ENCODE measurements at places on chromosomes 1 and 21. TPM values are rescaled to one million over a fixed set of nuclear protein-coding genes. Genes with fewer than 3 reads are reported as not detected.

DNA sequence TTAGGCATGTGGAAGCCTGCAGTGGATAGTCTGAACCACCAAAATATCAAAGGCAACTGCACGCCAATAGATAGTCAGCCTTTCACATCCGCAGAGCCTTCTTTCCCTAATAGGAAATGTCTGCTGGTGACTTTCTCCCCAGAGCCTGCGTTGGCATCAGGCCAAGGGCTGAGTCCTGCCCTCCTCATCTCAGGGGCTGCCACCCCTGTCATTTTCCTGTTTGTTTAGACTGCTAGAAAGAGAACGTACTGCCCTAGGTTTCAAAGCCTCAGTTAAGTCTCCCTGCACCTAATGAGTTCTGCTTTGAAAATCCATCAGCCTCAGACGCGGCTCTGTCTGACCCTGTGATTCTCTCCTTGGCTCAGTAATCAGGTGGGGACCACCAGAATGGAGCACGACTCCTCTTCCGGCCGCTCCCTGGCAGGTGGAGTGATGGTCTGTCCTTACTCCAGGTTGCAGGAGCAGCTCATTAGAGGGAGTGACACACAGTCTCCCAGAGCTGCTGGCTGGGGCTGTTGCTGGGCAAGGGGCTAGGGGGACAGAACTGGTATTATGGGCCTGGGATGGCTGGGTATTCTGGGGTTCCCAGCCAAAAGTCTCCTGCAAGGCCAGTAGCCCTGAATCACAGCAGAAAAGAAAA is 27.3 kb downstream of the STUM start:
- no peak for DNase-seq

GRCh38 chr1:162667381-162668080 is 35.3 kb downstream of the DDR2 start:
- DNase-seq = no peak

GRCh38 chr1:219782311-219782710 is 146.0 kb downstream of the SLC30A10 start:
- no peak for DNase-seq

GRCh38 chr1:106458866-106459265 is 597.6 kb upstream of the PRMT6 start:
- DNase-seq = no peak

DNA sequence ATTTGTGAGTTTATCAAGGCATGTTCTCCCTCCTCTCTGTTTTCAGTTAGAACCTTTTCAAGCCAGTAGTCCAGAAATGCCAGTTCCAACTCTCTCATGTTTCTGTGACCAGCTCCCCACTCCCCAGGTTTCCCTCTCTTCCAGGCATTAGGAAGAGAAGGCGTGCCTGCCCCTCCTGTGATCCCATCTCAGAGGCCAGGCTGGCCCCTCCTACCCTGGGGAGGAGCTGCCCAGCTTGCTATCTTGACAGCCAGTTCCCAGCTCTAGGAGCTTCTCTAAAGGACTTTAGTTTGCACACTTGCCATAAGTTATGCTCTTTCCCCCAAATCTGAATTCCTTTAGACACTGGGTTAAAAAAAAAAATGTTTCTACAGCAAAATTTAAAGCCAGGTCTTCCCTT is 8.9 kb downstream of the HYI start:
- peak; percentile 49 for DNase-seq

KCNE1 gene
- total RNA-seq = 3.2 TPM

CELA3A gene
- total RNA-seq = 0.22 TPM

DNA sequence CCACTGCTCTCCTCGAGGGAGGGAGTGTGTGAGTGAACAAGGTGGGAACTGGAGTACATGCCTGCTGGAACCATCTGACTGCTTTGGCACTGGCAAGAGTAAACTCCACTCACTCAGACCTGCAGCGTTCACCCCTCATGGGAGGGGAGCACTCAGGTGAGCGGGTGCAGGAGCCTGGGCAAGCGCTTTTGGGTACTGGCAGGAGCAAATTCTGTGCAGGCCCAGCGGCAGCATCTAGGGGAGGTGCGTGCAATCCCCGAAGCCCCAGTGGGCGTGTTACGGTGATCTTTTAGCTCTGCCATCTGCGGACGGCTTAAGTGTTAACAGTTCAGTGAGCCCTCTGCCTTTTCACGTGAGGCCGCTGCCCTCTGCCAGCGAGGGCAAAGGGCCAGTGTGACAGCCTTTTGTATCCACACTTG is 127.4 kb downstream of the PATJ start:
- DNase-seq = no peak

SLC50A1 gene
- total RNA-seq = 26.1 TPM

DNA sequence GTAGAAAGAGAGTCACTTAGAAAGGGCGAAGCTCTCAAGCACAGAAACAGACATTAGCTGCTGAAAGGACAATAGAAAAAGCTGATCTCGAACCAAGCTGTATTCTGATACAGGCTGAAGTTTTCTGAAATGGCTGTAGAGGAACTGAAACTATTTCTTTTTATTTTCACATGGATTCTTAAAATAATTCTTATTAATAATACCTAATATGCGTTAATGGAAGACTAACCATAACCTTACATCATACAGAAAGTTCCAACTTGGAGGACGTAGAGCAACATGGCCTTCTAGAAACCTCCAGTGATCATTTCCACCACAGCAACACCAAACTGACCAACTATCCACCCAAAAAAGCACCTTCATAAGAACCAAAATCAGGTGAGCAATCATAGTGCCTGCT is 52.8 kb upstream of the ACADM start:
- DNase-seq = no peak

DNA sequence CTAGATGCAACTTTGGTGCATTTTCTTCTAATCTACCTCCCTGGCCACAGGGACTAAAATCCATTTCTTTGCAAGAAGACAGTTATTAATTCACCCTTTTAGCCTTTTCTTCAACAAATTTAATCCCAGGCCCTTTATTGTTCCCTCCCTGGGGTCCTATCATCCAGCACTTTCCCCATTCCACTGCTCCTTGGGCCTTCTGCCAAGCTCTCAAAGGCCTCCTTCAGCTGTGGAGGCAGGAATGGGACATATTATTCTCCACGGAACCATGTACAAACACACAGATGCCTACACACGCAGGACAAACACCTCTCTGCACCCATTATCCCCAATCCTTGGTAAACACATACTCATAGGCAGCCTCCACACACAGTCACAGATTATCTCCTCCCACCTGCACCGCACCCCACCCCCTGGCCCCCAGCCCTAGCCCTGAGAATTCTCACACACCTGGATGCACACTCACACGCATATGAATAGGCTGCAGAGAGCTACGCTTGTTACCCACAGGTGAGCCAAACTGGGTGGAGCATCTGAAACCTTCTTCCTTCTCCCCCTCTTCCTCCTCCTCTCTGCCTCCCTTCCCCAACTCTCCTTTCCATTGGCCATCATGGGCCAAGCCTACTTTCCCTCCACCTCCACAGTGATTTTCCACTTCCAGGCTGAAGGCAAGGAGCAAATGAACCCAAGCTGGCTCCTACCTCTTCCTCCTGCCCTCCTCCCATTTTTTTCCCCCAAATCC is 11.7 kb downstream of the TAGLN2 start:
- no peak for DNase-seq

- DNase-seq = no peak
Observed at GRCh38 chr21:14583629-14584255, 37.6 kb upstream of the SAMSN1 start.

GRCh38 chr1:91161166-91161565 is 139.3 kb upstream of the ZNF644 start:
- DNase-seq = no peak

- DNase-seq = no peak
Observed at GRCh38 chr1:59597420-59598119, 217.2 kb upstream of the HOOK1 start.

- no peak for DNase-seq
Observed at GRCh38 chr1:201020721-201021629, 2.5 kb downstream of the KIF21B start.

DNA sequence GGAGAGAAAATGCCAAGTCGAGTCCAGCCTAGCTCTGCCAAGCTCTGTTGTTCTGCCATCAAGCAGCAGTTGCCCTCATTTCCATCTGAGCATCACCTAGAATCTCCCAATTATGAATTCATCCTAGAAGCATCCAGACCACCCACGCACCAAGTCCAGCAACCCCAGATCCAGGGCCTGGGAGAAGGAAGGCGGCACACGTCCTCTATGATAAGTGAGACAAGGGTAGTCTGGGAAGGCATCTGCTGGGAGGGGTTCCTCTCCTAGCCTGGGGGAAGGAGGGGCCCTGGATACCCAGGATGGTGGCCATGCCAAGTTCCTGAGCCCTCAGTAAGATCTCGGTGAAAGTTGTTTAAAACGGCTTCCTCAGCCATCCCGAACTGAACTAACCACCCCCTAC is 70.7 kb downstream of the VWA5B1 start:
- no peak for DNase-seq

DNA sequence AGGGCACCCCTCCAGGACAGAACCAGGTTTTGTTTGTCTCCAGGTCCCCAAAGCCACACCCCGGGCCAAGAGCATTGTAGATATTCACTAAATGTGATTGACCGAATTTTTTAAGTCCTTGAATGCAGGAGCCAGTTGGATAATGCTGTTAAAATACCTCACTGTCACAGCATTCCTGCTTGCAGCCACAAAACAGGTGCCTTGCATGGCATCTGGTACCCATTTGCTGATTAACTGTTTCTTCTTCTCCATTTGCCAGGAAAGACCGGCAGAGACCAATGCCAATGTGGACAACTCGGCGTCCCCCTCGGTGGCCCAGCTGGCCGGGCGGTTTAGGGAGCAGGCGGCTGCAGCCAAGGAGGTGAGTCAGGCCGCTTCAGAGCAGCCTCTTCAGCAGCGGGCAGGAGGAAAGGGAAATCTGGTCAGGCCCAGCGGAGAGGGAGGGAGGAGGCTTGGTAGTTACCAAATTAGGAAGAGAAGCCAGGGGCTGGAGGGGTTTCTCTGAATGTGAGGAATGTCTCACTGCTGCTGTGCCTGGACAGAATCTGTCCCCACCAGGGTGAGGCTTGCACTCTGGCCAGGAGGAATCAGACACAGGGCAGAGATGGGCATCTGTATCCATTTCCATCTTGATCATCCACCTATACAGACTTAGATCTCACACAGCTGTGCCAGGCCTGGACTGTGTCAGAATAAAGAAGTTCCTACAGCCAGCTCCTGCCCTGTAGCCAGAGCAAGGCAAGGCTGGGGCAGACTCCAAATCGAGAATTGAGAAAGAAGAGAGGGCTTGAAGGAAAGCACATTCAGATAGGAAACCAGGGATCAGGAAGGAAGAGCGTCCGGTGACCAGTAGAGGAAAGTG is 37.9 kb upstream of the MPZL1 start:
- no peak for DNase-seq

Measured in right lobe of liver (tissue), 6 donors.